ENCODE measurements at places on chromosomes 12 and 14.

- no peaks in the 10 kb centered on the region for H3K27me3 ChIP-seq
- peak; percentile 71 for DNase-seq
- H3K27ac ChIP-seq = no peak overlapping the region
- H3K36me3 ChIP-seq = no peaks in the 10 kb centered on the region
Observed at GRCh38 chr12:127538316-127538715, 728.7 kb upstream of the TMEM132C start.

DNA sequence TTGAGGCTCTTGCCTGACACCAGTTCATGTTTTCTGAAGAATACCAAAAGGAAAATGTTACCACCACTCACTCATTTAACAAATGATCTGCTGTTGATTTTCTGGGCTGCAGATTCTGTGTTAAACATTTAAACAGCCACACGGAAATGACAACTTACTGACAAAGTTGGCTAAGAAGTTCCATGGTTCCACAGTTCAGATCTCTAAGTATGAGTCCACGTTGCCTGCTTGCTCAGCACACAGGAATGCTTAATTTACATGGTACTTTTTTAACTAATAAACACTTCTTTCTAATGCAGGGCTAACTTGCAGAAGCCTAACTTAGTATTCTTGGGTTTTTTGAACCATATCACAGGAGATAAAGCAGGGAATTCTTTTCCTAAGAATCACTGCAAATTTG, 34.7 kb downstream of the PTGER2 start:
- H3K4me3 ChIP-seq = no peak overlapping the region
- H3K4me1 ChIP-seq = no peaks in the 10 kb centered on the region
- DNase-seq = no peak
- no peak overlapping the region for H3K27ac ChIP-seq
- H3K27me3 ChIP-seq = no peaks in the 10 kb centered on the region

- no peaks in the 10 kb centered on the region for H3K4me1 ChIP-seq
- H3K4me3 ChIP-seq = no peak overlapping the region
- DNase-seq = no peak
- H3K27ac ChIP-seq = no peak overlapping the region
Observed at GRCh38 chr12:79141776-79142175, 277.2 kb downstream of the SYT1 start.

DNA sequence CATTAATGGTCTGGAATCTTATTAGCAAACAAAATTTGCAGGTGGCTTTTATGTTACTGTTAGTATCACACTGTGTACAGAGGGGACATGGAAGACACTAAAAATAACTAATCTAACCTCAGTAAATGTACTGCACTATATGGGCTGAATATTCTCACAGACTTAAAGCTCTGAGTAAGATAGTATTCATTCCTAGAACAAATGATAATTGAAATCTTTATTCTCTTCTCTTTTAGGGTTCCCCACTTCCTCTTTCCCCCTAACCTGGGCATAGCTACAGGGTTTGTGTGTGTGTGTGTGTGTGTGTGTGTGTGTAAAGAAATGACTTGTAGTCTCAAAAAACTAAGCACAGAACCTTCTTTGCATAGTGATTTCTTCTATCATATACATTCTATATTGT, 21.4 kb upstream of the HECTD1 start:
- no peak overlapping the region for H3K4me3 ChIP-seq
- H3K4me1 ChIP-seq = no peaks in the 10 kb centered on the region
- no peaks in the 10 kb centered on the region for H3K27me3 ChIP-seq

DNA sequence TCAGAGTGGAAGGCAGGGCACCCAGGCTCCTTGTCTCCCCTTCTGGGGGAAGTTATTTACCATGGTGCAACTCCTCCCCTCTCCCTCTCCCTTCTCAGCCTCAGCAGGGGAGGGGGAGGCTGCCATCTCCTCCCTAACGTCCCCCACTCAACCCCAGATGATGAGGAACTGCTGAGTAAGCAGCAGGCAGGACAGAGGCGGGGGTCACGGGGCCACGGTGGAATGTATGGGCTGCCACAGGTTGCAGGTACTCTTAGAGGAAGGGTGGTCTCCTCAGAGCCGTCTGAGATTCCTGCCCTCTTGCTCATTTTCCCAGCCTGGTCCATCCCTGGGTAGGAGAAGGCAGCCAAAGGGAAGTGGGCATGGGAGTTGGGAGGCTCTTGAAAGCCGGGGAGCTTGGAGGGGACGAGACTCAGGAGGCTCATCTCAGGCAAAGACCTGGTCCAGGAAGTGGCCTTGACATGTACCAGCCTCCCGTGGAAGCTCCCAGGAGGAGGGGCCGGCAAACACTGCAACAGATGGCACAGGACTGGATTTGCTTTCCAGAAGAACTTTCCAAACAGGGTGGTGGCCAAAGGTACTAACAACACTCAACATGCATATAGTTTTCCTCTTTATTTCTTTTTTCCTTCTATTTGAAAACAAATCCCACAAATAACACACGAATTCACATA, 19.0 kb downstream of the RIN3 start:
- no peaks in the 10 kb centered on the region for H3K36me3 ChIP-seq
- H3K4me3 ChIP-seq = no peak overlapping the region
- no peak overlapping the region for H3K27ac ChIP-seq
- no peaks in the 10 kb centered on the region for H3K27me3 ChIP-seq

GRCh38 chr12:54026640-54027441, 1.4 kb upstream of the HOXC6 start:
- no peak overlapping the region for H3K4me3 ChIP-seq
- peaks cover 92% of the 10 kb centered on the region for H3K27me3 ChIP-seq
- H3K4me1 ChIP-seq = no peaks in the 10 kb centered on the region
- no peaks in the 10 kb centered on the region for H3K36me3 ChIP-seq

DNA sequence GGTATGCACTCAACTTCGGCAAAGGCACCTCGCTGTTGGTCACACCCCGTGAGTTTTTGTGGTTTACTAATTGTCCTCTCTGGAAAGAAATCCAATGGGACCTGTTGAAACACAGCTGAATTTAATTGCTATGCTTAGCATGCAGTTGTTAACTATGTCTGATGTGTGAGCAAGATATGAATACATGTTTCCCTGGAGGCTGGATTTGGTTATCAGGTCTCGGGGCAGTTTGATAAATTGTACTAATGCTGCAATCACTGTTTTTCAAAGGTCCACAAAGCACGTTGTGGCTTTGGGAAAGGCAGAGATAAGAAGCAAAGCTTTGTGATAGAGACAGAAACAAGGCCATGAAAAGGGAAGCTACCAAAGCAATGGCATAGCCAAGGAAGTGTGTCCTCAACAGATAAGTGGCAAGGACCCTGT, 91.3 kb downstream of the DAD1 start:
- H3K4me3 ChIP-seq = no peak overlapping the region
- H3K27me3 ChIP-seq = no peaks in the 10 kb centered on the region
- H3K4me1 ChIP-seq = no peaks in the 10 kb centered on the region
- H3K36me3 ChIP-seq = no peaks in the 10 kb centered on the region

DNA sequence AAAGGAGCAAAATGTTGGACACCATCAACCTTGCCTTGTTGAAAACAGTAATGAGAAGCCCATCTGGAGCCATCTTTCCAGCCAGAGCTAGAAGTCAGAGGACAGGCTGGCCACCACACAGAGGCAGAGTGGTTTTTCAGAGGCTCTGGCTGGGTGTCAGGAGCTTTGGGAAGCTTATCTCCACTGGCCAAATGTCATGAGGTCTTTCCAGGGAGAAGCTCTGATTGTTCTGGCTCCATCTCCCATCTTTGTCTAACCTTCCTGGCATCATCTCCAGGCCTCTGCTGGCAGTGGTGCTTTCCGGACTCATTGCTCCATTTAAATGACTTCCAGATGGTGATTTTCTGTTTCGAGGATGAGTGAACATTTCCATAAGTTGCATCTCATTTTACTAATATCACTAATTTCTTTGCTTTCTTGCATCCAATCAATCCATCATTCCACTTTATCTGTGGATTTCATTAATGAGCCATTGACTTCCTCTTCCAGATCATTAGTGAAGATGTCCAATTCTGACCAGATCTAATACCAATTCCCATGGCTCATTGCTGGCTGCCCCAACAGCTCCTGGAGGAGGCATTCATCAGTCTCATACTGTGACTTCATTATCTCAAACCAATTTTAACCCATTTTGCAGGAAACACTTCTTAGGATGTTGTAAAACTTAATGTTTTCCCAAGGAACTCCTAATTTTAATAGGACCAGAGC, 35.3 kb upstream of the TMTC1 start:
- H3K4me3 ChIP-seq = no peak overlapping the region
- DNase-seq = no peak
- no peak overlapping the region for H3K27ac ChIP-seq
- no peaks in the 10 kb centered on the region for H3K4me1 ChIP-seq
- no peaks in the 10 kb centered on the region for H3K36me3 ChIP-seq

GRCh38 chr12:6735448-6736191, 11.8 kb downstream of the COPS7A start:
- no peaks in the 10 kb centered on the region for H3K27me3 ChIP-seq
- no peak overlapping the region for H3K27ac ChIP-seq
- H3K36me3 ChIP-seq = no peaks in the 10 kb centered on the region
- no peaks in the 10 kb centered on the region for H3K4me1 ChIP-seq
- peak; percentile 60 for DNase-seq

DNA sequence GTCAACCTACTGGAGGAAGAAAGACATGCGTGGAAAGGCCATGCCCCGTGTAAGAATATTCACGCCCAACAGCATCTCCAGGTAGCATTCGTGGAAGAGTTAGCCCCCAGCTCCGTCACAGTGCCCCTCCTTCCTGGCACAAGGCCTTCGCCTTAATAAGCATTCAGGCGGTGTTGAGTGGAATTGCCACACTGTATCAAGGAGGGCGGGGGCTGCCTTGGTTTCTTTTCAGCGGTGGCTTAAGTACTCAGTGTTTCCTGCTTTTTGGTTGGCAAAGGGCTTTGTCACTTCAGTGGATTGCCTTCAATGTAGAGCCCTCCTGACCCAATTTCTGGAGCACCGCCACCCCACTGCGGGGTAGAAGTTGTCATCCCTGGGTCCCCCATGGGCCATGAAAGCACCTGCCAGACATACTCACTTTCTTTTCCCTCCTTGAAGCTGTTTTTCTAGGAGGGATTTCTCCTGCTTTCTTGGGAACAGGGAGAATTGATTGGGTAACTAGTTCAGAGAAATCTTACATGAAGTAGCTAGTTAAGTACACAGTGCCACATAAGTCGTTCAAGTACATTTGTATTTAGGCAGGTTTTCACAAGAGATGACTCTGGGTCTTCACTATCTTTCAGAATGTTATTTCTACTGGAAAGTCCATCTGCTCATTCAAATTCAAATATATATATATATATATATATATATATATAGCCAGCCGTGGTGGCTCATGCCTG, 65.5 kb upstream of the STON2 start:
- DNase-seq = no peak
- no peak overlapping the region for H3K27ac ChIP-seq
- H3K27me3 ChIP-seq = no peaks in the 10 kb centered on the region
- H3K4me3 ChIP-seq = no peak overlapping the region
- no peaks in the 10 kb centered on the region for H3K36me3 ChIP-seq
- no peaks in the 10 kb centered on the region for H3K4me1 ChIP-seq

DNA sequence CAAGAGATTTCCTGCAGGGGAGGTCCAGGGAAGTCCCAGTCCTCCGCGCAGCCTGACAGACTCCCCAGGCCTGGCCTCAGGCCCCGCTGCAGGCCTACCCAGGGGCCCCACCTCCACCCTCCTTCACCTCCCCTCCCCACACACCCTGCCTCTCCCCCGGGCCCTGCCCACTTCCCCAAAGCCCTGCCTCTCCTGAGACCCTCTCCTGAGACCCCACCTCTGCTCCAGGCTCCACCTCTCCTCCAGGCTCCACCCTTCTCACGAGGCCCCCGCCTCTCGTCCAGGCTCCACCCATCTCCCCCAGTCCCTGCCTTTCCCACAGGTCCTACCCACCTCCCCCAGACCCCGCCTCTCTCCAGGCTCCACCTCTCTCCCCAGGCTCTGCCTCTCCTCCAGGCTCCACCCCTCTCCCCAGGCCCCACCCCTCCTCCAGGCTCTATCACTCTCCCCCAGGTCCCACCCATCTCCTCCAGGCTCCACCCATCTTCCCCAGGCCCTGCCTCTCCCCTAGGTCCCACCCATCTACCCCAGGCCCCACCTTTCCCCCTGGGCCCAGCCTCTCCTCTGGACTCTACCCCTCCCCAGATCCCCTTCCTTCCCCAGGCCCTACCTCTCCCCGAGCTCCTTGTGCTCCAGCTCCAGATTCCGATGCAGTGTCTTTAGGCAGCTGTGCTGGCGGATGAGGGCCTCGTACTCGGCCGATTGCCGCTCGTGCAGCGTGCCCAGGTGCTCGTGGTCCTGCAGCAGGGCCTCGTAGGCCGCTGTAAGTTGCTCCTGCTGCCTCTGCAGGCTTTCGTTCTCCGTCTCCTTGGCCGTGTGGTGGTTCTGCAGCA, 58.8 kb upstream of the GPR68 start:
- peaks cover 14% of the 10 kb centered on the region for H3K36me3 ChIP-seq
- no peak overlapping the region for H3K4me3 ChIP-seq
- no peaks in the 10 kb centered on the region for H3K27me3 ChIP-seq

DNA sequence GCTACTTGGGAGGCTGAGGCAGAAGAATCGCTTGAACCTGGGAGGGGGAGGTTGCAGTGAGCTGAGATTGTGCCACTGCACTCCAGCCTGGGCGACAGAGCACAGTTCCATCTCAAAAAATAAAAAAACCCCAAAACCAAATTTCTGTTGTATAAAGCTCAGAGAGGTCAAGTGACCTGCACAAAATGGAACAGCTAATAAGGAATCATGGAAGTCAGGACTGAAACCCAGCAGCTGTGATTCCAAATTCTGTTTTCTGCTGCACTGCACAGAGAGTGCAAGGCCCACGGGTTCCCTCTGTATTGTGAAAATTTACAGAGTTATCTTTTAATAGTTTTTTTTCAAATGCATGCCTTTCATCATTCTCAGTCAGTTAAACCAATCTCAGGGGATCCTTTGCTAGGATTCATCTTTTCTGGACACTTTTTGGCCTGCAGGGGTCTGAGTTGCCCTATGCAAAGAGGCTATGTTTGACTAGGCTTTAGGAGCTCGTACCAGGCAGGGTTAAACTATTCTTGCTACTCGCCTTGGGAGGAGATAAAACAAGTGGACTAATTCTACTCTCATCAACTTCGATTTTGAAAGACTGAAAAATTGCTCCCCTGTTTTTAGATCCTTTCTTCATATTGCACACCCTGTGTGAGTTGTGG, 26.1 kb upstream of the AACS start:
- H3K36me3 ChIP-seq = no peaks in the 10 kb centered on the region
- no peak overlapping the region for H3K4me3 ChIP-seq
- no peaks in the 10 kb centered on the region for H3K27me3 ChIP-seq
- H3K4me1 ChIP-seq = no peaks in the 10 kb centered on the region
- DNase-seq = no peak

- no peaks in the 10 kb centered on the region for H3K27me3 ChIP-seq
- no peaks in the 10 kb centered on the region for H3K36me3 ChIP-seq
- no peak overlapping the region for H3K27ac ChIP-seq
- no peak overlapping the region for H3K4me3 ChIP-seq
- DNase-seq = peak; percentile 74
Observed at GRCh38 chr12:48882315-48882687, 16.6 kb upstream of the RND1 start.

- peaks cover 7% of the 10 kb centered on the region for H3K4me1 ChIP-seq
- peak within 1 kb of the TSS; percentile 84 for H3K27ac ChIP-seq
- H3K36me3 ChIP-seq = no peaks in the 10 kb centered on the region
- H3K27me3 ChIP-seq = no peaks in the 10 kb centered on the region
Observed at GRCh38 chr12:7695566-7696197, at the start of gene GDF3. Gene GDF3 (minus strand): TSS chr12:7695775. CDS start chr12:7695728, 47 bp downstream.

Measured in mesendoderm (in vitro differentiated cells).